Esophagus mucosa (tissue), 1 donor: ENCODE measurements at places on chromosomes 16 and 17. TPM values are rescaled to one million over a fixed set of nuclear protein-coding genes. Genes with fewer than 3 reads are reported as not detected.

GRCh38 chr17:78935419-78936323, 10.5 kb upstream of the TIMP2 start:
- peak; percentile 4 for ATAC-seq

DNA sequence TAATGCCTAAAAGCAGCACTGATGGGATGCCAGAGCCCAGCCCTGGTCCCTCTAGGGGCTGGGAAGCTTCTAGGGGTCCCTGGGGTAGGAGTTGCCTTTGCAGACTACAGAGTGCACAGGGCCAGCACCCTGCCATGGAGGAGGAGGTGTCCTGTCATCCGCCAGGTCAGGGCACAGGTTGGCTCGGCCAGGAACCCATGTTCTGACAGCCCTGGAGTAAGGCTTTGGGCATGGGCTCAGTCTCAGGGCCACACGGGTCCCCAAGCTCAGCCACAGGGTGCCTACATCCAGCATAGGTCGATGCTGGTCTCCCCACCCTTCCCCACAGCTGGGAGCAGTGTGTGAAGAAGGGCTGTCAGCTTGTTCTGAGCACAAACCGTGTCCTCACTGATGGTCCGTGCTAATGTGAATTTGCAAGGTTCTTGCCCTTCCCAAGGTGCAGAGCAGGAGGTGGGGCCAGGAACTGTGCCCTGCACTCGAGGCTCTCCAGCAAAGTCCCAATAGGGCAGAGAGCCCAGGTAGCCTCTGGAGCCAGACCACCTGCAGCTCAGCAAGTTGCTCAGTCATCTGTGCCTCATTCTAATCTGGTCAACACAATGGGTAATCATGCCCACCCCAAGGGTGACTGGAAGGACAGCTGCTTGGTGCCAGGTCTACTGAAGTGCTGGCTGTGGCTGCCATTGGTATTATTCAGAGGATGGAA, 72.8 kb downstream of the AMFR start:
- ATAC-seq, result no peak

DNA sequence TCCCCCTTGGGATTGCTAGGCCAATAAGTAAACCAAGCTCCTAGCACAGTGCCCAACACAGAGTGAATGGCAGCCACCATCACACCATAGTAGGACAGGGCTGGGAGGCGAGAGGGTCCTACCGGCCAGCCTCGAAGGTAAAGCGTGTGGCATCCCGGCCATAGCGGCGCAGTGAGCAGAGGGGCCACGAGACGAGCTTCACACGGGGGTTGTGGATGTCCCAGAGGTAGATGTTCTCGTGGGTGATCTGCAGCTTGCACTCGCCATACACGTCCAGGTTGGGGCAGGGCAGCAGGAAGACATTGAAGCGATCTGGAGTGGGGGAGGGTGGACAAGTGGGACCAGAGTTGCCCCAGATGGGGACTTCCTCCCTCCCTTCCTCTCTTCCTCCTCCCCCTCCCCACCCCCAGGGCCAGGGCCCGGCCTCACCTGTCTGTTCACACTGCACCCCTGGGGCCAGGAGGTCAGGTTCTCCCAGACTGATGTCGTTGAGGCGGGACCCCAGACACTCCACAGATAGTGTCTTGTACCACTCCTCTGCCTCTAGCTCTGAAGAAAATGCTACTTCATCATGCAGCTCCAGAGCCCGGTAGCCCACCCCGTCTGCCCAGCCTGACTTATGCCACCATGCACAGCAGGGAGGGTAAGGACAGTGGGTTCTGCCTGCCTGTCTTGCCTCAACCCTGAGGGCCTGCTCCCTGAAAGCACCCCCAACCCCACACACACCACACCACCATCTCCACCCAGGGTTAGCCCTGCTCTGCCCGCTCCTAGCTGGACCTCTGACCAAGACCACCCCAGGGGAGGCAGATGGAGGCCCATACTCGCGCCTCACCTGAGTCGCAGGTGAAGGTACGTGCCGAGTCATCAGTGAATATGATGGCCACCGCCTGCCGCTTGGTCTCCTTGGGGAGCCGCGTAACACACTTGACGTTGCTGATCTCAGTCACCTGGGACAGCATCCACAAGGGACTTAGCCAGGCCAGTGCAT, 11.3 kb downstream of the DOK4 start:
- ATAC-seq, result no peak

- no peak for ATAC-seq
Measured at GRCh38 chr17:1559047-1560043, 3.2 kb downstream of the PITPNA start.

DNA sequence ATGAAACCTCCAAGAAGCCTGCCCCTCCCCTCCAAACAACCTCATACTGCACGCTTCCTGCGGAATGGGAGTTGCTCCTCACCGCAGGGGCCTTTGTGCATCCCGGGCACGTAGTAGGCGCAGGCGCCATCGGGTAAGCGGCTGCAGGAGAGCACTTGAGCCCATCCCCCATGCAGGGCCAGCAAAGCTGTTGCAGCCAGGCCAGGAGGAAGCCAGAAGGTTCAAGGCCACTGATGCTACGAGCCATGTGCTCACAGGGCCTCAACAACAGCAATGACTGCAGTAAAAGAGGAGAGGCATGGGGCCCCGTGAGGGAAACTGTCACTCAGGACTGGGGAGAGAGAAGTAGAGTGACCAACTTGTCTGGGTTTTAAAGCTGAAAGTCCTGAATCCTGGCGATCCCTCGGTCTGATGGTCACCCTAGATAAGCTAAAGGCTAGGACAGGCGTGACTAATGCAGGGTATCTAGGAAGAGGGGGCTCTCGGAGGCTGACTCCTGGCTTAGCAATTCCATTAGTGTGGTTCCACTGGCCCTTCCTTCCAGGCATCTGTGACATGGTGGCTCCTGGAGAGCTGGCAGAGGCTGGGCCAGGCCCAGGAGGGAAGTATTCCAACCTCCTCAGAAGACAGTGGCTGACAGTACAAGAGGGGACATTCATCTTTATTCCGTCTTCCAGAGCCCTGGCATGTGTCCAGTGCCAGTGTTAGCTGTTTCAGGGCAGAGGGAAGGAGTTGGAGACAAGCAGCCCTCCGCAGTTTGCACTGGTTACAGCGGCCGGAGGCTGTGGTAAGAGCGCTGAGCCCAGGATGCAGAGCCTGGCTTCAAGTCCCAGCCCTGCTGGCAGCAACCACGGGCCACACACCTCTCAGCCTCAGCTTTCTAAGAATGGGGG, 20.8 kb downstream of the GOSR2 start:
- ATAC-seq, result peak; percentile 4

DNA sequence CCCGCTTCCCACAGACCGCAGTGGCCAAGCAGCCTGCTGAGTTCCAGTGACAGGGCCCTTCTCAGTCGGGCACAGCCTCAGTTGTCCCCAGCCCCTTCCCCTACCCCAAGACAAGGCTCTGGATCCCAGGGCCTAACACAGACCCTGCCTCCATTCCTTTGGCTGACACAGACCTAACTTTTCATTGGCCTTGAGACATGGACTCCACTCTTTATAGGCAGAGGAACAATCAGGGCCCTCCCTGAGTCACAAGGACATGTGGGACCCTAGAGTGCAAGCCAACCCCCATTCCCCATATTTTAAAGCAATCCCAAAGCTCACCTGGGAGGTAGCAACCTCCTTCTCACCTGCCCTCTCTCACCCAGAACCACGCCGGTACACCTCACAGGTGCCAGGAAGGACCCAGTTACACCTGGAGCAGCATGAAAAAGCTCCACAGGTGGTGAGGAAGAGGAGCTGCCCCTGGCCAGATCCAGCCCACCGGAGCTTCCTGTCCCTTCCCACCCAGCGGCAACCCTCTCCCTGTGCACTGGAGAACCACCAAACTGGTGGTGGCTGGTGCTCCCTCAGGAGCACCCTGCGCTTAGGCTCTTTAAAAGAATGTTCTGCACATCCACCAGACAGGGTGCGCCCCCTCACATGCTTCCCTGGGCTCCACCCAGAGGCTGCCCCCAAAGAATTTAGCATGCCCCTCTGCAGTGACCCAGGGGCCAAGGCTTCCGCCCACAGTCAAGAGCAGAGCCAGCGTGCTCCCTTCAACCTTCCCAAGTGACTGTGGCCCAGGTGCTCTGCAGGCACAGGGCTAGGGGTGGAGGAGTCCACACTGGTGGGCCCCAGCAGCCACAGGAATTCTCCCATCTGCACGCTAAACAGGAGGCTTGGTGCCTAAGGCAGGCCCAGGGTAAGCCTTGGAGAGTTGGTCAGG, 3.4 kb downstream of the MNT start:
- no peak for ATAC-seq

- no peak for ATAC-seq
Measured at GRCh38 chr17:81999976-82000802, 22.5 kb downstream of the CENPX start.

KRT9 gene
- total RNA-seq, result 0.16 TPM

GRCh38 chr17:28492352-28493310, 13.5 kb upstream of the FOXN1 start:
- peak; percentile 56 for ATAC-seq

DNA sequence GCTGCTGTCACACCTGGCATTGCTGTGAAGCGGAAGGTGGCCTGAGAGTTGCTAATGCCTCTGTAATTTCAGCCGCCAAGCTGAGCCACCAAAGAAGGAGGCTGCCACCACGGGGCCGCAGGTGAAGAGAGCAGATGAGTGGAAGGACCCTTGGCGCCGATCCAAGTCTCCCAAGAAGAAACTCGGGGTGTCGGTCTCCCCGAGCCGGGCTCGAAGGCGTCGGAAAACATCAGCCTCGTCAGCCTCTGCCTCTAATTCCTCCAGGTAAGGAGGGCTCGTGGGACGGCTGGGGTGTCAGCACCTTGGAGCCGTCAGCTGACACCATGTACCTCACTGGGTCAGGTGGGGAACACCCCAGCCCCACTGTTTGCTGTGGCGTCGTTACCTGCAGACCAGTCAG, 16.2 kb upstream of the IL17C start:
- no peak for ATAC-seq

DNA sequence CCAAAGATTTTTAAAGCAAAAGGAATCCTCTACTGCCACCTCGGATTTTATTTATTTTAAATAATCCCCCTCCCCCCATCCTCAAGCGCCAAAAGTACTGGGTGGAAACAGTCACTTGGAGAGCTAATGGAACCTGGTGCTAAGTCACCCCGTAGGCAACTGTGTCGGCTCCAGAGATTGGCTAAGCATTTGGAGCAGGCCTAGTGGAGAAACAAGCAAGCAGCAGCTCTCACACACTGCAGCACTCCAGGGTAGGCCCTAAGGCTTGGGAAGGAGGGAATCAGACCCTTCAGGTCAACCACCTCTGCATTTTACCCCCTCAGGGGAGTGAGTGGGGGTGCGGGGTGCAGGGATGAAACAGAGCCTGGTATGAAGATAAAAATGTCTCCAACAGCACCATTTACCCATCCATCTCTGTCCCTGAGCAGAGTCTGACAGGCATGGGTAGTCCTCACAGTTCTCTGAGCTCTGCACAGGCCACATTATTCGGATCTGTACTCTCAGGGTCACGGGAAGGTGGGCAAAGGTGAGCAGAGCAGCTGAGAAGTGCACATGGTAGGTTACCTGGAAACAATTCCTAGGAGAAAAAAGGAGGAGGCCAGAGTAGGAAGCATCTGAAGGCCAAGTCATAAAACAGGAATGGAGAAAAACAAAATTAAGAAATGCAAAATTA, 27.2 kb upstream of the STAC2 start:
- ATAC-seq, result peak; percentile 31

KCNH4 gene
- not detected for total RNA-seq

RASL10B gene
- total RNA-seq, result 0.32 TPM

- ATAC-seq, result peak; percentile 93
Measured at GRCh38 chr16:31142109-31143010, 6.8 kb upstream of the PRSS8 start.

DNA sequence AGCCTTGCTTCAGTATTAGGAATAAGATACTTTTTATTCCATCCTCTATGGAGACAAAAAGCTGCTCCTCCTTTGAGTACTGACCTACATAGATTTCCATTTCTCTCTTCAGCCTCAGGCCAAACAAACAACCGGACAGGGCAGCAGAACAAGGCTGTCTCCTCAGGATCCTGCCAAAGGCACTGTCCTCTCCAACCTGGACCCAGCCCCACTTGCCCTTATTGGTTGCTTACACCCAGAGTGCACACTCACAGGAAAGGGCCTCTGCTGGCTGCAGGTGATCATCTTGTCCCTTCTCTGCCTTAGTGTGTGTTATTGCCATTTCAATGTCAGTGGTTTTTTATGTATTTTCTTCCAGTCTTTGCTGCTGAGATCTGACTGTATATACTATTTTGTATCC, 26.6 kb downstream of the LIG3 start:
- no peak for ATAC-seq

DNA sequence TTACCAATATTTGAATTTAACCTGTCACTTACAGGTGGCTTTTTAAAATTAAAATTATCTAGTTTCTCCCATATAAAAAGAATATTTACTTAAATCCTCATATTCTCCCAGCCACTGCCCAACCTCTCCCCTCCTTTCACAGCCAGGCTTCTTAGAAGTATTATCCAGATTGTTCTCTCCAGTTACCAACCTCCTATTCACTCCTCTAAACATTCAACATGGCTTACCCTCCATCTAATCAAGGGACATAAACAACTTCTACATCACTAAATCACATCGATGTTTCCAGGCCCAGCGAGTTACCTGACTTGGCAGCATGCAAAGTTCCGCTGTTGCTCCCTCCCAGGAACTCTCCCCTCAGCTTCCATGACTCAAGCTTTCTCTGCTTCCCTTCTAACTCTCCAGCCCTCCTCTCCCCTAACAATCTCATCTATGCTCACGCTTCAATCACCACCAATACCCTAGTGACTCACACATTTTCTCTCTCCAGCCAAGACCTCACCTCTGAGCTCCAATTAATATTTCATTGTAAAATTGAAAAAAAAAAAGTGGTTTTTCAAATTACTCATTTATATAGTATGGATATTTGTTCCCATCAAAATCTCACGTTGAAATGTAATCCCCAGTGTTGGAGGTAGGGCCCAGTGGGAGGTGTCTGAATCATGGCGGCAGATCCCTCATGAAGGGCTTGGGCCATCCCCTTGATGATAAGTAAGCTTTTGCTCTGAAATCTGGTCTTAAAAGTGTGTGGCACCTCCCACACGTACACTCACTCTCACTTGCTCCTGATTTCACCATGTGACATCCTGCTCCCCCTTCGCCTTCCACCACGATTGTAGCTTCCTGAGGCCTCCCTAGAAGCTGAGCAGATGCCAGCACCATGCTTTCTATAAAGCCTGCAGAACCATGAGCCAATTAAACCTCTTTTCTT, 88.5 kb downstream of the HELZ start:
- peak; percentile 59 for ATAC-seq
